ENCODE measurements at places on chromosomes 13 and 19.

- peaks cover 40% of the 10 kb centered on the region for H3K36me3 ChIP-seq
- H3K27me3 ChIP-seq: no peaks in the 10 kb centered on the region
- no peak overlapping the region for H3K27ac ChIP-seq
Observed at GRCh38 chr19:1270213-1270853, 1.2 kb downstream of the CIRBP start.

DNA sequence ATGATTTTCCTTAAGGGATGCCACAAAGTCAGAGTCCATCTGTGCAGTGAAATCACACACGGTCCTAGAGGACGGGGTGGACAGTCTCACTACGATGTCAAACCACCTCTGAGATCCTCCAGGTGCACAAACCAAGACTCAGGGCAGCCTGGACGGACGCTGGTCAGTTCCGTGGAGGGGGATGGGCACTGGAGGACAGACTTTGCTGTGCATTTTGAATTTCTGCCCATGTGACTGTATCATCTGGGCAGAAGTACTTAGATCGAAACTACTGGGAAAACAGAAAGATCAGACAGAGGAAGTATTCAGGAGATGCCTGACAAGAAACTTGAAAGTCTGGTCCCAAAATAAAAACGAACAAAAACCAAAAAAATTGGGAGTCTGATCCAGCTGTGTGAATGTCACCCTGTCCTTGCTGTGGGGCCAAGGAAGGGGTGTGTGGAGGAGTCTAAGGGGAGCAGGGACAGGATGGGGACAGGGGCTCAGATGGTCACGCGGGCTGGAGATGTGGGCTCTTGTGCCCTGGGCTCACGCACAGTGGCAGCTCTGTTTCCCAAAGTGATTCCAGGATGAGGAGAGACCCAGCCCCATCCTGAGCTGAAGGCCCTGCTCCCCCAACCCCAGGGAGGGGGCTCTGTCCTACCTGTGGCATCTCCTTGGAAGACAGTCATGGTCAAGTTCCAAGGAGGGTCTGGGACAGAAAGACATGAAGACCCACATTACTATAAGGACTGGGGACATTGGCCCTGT lies 1.5 kb downstream of the SIGLEC8 start:
- H3K36me3 ChIP-seq: no peaks in the 10 kb centered on the region
- no peak overlapping the region for H3K4me3 ChIP-seq
- no peaks in the 10 kb centered on the region for H3K4me1 ChIP-seq
- H3K27ac ChIP-seq: no peak overlapping the region

- no peak overlapping the region for H3K4me3 ChIP-seq
- no peak for DNase-seq
- H3K36me3 ChIP-seq: no peaks in the 10 kb centered on the region
- no peak overlapping the region for H3K27ac ChIP-seq
- H3K4me1 ChIP-seq: no peaks in the 10 kb centered on the region
Observed at GRCh38 chr13:32330441-32330840, 15.1 kb downstream of the BRCA2 start.

DNA sequence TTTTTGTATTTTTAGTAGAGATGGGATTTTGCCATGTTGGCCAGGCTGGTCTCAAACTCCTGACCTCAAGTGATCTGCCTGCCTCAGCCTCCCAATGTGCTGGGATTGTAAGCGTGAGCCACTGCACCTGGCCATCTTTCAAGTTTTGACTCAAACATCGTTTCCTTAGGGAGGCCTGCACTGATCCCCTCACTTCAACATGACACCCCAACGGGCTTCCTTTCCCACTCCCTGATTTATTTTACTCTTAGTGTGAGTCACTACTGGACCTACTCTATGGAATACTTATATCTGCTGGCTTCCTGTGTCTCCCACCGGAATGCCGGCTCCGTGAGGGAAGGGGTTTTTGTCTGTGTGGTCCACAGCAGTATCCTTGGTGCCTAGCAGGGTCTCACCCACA lies 4.5 kb upstream of the ADAMTS10 start:
- H3K4me3 ChIP-seq: no peak overlapping the region
- H3K36me3 ChIP-seq: no peaks in the 10 kb centered on the region
- no peak overlapping the region for H3K27ac ChIP-seq
- DNase-seq: no peak

- H3K36me3 ChIP-seq: no peaks in the 10 kb centered on the region
- H3K4me3 ChIP-seq: no peak overlapping the region
- no peak overlapping the region for H3K27ac ChIP-seq
- H3K4me1 ChIP-seq: no peaks in the 10 kb centered on the region
- H3K27me3 ChIP-seq: no peaks in the 10 kb centered on the region
Observed at GRCh38 chr13:29473166-29473565, 122.3 kb downstream of the SLC7A1 start.

GRCh38 chr19:39398297-39398864 lies 7.2 kb downstream of the MED29 start:
- no peak overlapping the region for H3K27ac ChIP-seq
- no peak for DNase-seq
- H3K4me1 ChIP-seq: peaks cover 6% of the 10 kb centered on the region
- peaks cover 5% of the 10 kb centered on the region for H3K36me3 ChIP-seq

GRCh38 chr19:58315580-58315979 lies 10.4 kb downstream of the ERVK3-1 start:
- no peak overlapping the region for H3K27ac ChIP-seq
- H3K36me3 ChIP-seq: peaks cover 6% of the 10 kb centered on the region
- no peaks in the 10 kb centered on the region for H3K4me1 ChIP-seq
- no peaks in the 10 kb centered on the region for H3K27me3 ChIP-seq
- no peak for DNase-seq

GRCh38 chr19:5960005-5961001 lies 17.6 kb downstream of the RANBP3 start:
- DNase-seq: no peak
- H3K27ac ChIP-seq: no peak overlapping the region
- H3K4me1 ChIP-seq: peaks cover 17% of the 10 kb centered on the region
- H3K4me3 ChIP-seq: no peak overlapping the region

DNA sequence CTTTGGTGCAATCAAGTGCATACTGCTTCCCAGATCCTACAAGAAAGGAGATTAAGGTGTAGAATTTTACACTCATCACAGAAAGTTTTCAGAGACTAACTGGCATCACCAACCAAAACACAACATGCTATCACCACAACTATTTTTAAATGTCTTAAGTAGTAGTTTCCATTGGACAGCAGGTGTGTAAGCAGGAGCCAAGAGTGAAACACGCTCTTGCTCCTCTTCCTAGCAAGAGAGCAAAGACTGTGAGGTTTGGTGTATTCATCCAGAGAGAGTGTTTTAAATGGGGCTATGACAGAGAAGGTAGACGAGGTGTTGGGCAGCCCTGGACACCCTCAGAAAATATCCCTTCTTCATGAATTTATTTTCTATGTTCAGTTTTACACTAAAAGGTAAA lies 12.5 kb upstream of the LILRA4 start:
- no peaks in the 10 kb centered on the region for H3K4me1 ChIP-seq
- no peak overlapping the region for H3K4me3 ChIP-seq
- no peaks in the 10 kb centered on the region for H3K36me3 ChIP-seq

GRCh38 chr13:108915634-108916512 lies 286.5 kb downstream of the MYO16 start:
- H3K27ac ChIP-seq: no peak overlapping the region
- 0 out of 2 replicates have a peak, but pooled peaks cover 2% of the 10 kb centered on the region for H3K4me1 ChIP-seq
- no peak for DNase-seq
- H3K27me3 ChIP-seq: no peaks in the 10 kb centered on the region
- H3K36me3 ChIP-seq: no peaks in the 10 kb centered on the region

DNA sequence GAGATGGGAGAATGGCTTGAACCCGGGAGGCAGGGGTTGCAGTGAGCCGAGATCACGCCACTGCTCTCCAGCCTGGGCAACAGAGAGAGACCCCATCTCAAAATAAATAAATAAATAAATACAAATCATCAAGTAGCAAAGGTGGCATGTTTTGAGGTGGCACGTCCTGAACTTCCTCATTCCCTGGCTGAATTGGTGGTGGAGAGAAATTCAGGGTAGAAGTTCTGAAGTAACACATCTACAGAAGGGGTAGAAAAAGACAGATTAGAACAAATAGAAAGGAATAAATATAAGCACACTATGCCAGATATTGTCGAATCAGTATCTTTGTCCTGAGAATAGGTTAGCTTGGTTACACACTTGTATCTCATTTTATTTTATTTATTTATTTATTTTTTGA lies 6.3 kb downstream of the IFI30 start:
- H3K27ac ChIP-seq: no peak overlapping the region
- no peaks in the 10 kb centered on the region for H3K36me3 ChIP-seq
- no peak for DNase-seq
- H3K4me3 ChIP-seq: no peak overlapping the region
- no peaks in the 10 kb centered on the region for H3K4me1 ChIP-seq
- H3K27me3 ChIP-seq: no peaks in the 10 kb centered on the region

GRCh38 chr19:29561601-29562000 lies 35.8 kb downstream of the VSTM2B start:
- no peak for DNase-seq
- H3K27ac ChIP-seq: no peak overlapping the region
- H3K27me3 ChIP-seq: no peaks in the 10 kb centered on the region
- no peak overlapping the region for H3K4me3 ChIP-seq
- H3K36me3 ChIP-seq: no peaks in the 10 kb centered on the region

GRCh38 chr19:45492627-45493470 lies 4.0 kb downstream of the RTN2 start:
- no peaks in the 10 kb centered on the region for H3K27me3 ChIP-seq
- no peak overlapping the region for H3K27ac ChIP-seq
- no peaks in the 10 kb centered on the region for H3K4me1 ChIP-seq
- no peak for DNase-seq
- H3K36me3 ChIP-seq: no peaks in the 10 kb centered on the region
- peak overlapping the region; percentile 43 for H3K4me3 ChIP-seq

- no peaks in the 10 kb centered on the region for H3K27me3 ChIP-seq
- H3K4me1 ChIP-seq: peaks cover 4% of the 10 kb centered on the region
- 0 out of 2 replicates have a peak, but pooled peaks cover 2% of the 10 kb centered on the region for H3K36me3 ChIP-seq
- no peak overlapping the region for H3K4me3 ChIP-seq
- no peak for DNase-seq
- no peak overlapping the region for H3K27ac ChIP-seq
Observed at GRCh38 chr19:45303269-45304060, 19.2 kb downstream of the CKM start.

GRCh38 chr13:107091428-107091827 lies 523.5 kb upstream of the ARGLU1 start:
- no peaks in the 10 kb centered on the region for H3K36me3 ChIP-seq
- H3K4me1 ChIP-seq: no peaks in the 10 kb centered on the region
- no peak overlapping the region for H3K4me3 ChIP-seq
- H3K27me3 ChIP-seq: no peaks in the 10 kb centered on the region

DNA sequence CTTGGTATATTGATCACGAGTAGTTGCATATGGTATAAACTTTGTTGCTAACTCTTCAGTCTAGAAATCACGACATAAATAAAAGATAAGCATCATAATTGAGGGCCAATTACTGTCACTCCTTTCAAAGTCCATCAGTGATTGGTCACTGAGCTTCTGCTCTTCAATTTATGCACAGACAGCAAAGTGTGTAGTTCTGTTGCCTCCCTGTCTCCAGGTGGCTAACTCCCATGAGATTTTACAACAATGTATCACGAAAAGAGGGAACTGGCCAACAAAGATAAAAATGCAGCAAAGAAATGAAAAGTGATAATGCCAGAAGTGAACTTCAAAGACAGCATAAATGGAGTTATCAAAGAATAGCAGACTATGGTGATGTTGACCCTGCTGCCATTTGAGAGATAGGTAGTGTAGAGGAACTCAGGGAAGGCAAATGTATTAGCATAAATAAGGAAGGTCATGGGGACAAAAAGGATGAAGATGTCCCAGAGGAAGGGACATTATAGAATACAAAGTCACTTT lies 12.7 kb upstream of the TNFSF14 start:
- H3K4me3 ChIP-seq: no peak overlapping the region
- 0 out of 2 replicates have a peak, but pooled peaks cover 3% of the 10 kb centered on the region for H3K36me3 ChIP-seq
- H3K27me3 ChIP-seq: no peaks in the 10 kb centered on the region
- DNase-seq: no peak
- H3K4me1 ChIP-seq: peaks cover 3% of the 10 kb centered on the region

DNA sequence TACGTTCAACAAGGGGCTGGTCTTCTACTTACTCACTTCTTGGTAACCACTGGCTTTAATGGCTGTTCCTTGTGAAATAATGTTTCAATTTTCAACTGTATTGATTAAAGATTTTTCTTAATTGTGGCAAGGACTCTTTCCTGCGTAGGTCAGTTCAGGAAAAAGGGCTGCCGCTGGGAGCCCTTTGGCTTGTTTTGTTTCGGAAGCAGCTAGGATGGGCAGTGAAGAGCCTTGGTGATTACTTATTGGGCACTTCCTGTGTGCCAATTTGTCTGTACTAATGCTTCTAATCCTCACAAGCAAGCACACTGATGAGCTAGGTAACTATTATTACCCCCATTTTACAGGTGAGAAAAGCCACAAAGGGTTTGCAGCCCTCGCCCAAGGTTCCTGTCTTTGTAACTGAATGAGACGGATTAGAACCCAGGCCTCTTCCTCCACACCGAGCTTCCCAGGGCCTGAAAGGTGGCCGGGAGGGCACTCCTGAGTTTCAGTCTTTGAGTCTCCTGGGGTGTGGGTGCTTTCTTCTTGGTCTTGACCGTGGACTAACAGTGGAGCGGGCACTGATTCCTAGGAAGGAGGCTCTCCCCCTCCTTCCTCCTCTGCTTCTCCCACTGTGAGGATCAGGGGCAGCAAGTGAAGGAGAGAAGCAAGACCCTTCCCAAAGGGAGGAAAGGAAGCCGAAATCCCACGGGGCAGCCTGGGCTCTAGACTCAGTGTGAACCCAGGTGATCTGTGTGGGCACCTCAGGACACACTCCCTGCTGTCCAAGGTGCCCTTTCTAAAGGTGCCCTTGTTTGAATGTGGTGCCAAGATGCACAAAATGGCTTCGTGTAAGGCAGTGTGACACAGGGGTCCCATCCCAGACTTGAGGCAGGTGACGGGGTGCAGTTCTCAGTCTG lies 3.7 kb downstream of the COL4A2 start:
- H3K27ac ChIP-seq: no peak overlapping the region
- no peak overlapping the region for H3K4me3 ChIP-seq
- H3K4me1 ChIP-seq: no peaks in the 10 kb centered on the region
- no peak for DNase-seq

DNA sequence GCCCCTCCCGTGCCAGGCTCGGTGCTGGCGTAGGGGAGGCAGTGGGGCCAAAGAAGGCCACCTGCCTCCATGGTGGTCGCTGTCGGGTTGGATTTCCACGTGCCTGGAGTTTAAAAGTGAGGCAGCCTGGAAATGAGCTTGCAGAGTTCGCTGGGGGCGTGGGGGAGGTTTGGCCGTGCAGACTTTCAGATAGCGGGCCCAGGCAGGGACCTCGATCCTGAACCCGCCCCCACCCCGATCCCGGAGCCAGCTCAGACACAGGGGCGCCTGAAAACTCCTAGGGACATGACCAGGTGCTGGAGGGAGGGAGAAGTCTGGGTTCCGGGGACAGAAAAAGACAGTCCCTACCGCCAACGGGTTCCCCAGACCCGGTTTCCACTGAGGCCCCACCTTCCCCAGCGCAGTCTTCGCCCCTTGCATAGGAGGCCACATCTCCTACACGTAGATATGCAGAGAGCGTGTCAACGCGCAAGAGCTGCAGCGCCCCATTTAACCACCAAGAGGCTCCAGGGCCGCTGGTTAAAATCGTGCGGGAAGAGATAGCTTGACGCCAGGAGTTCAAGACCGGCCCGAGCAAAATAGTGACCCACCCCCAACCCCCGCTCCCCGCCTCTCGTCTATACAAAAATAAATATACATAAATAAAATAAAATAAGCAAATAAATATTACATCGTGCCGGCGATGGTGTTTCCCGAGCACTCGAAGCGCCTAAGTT lies 8.5 kb downstream of the CCDC8 start:
- no peaks in the 10 kb centered on the region for H3K27me3 ChIP-seq
- no peaks in the 10 kb centered on the region for H3K36me3 ChIP-seq
- peak overlapping the region; percentile 5 for H3K4me3 ChIP-seq

GRCh38 chr13:87855553-87855952 lies 184.4 kb downstream of the SLITRK5 start:
- no peak overlapping the region for H3K27ac ChIP-seq
- H3K36me3 ChIP-seq: no peaks in the 10 kb centered on the region
- no peaks in the 10 kb centered on the region for H3K27me3 ChIP-seq
- no peaks in the 10 kb centered on the region for H3K4me1 ChIP-seq
- no peak for DNase-seq
- H3K4me3 ChIP-seq: no peak overlapping the region
